ENCODE measurements at places on chromosomes 3 and 15.

DNA sequence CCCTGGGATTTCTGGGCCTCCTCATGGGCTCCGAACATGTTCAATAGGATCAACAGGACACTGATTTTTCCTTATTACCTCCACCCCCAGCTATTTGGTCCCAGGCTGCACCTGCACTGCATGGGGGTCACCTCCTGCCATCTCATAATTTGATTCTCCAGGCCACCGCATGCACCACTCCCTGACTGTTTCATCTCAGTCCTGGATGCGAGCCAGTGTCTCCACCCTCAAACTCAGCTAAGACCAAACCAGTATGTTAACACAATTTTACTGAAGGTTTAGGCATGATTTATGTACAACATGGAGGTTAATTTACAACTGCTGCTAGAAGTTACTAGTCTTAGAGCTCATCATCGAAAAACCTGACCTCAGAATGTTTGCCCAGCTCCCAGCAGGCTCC, 249.5 kb downstream of the UACA start:
- no peak for DNase-seq

DNA sequence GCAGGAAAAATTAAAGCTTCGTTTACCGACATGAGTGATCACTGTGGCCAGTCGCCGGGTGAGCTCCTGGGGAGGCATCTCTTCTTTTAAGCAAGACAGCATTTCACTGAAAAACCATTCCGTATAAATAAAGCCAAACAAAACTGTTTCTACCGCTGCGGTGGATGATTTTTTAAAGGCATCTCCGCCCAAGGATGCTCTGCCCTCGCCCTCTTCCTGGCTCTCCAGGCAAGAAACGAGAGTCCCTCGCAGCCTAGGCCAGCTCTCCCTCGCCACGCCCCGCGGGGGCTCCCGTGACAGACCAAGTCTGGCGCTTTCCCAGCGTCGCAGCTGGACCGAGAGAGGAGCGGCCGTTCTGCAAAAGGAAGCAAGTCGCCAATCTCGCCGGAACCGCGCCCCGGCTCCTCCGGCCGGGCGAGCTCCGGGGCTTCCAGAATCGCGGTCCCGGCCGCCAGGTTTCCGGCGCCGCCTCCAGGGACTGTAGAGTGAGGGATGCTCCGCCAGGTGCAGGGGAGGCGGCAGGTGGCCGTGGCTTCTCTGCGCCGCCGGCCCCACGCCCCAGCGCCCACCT, 458 bp downstream of the MCF2L2 start:
- peak; percentile 35 for DNase-seq

DNA sequence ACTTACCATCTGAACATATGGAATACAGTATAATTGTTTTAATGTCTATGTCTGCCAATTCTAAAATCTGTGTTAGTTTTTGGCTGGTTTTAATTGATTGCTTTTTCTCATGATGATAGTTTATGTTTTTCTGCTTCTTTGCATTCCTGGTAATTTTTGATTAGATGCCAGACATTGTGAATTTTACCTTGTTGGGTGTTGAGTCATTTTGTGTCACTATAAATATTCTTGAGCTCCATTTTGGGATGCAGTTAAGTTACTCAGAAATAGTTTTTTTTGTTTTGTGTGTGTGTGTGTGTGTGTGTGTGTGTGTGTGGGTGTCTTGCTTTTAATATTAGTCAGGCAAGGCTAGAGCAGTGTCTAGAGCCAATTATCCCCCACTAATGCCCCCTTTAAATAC, 818.8 kb upstream of the NR2F2 start:
- peak; percentile 12 for DNase-seq

- DNase-seq: no peak
Observed at GRCh38 chr3:11587766-11588165, 55.9 kb downstream of the VGLL4 start.

GRCh38 chr15:27438403-27439375, 467.7 kb downstream of the GABRG3 start:
- peak; percentile 53 for DNase-seq

DNA sequence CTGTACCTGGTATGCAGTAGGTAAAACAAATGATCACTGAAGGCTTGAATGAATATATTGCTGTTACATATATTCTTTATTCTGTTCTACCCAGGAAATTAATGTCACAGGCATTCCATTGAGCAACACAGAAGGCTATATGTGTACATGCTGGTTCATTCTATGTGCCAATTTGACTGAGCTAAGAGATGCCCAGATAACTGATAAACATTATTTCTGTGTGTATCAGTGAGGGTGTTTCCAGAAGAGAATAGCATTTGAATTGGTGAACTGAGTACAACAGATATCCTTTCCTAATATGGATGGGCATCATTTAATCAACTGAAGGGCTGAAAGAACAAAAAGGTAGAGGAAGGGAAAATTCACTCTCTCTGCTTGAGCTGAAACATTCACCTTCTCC, 886.8 kb downstream of the FHIT start:
- DNase-seq: no peak

GRCh38 chr3:128573160-128573559, 77.5 kb downstream of the RPN1 start:
- DNase-seq: no peak

GRCh38 chr15:40894681-40895448, 615 bp downstream of the VPS18 start:
- DNase-seq: peak; percentile 80

DNA sequence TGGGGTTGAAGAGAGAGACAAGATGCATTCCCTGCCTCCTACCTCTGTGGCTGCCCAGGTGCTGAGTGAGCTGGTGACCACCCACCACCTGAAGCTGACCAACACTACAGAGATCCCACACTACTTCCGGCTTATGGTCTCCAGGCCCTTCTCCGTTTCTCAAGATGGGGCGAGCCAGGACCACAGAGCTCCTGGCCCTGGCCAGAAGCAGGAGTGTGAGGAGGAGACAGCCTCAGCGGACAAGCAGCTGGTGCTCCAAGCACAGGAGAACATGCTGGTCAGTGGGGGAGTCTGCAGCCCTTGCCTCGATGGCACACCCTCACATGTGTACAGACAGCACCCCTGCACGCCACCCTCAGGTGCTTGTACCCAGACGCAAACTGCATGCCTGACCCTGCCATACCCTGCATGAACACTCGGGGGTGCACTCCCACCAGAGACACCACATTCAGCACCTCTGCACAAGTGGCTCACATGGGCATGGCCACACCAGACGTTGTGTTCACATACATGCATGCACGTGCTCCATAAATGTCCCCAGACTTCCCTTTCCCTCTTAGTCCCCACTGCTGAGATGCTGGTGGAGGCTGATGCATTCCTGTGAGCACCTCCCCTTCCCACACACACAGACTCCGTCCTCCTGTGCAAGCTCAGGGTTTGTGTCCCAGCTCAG, 19.0 kb downstream of the ACAA1 start:
- peak; percentile 78 for DNase-seq

DNA sequence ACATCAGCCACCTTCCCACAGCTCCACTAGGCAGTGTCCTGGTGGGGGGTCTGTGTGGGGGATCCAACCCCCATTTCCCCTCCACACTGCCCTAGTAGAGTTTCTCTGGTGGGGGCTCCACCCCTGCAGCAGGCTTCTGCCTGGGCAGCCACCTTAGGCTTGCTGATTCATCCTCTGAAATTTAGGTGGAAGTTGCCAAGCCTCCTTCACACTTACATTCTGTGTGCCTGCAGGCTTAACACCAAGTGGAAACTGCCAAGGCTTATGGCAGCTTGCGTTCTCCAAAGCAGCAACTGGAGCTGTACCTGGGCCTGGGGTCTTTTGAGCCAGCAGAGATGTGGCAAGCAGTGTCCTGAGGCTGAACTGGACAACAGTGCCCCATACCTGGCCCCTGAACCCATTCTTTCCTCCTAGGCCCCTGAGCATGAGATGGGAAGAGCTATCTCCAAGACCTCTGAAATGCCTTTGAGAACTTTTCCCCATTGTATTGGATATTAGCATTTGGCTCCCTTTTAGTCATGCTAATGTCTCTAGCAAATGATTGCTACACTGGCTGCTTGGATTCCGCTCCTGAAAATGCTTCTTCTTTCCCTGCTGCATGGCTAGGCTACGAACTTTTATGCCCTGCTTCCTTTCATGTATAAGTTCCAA, 32.5 kb downstream of the CPN2 start:
- DNase-seq: no peak

DNA sequence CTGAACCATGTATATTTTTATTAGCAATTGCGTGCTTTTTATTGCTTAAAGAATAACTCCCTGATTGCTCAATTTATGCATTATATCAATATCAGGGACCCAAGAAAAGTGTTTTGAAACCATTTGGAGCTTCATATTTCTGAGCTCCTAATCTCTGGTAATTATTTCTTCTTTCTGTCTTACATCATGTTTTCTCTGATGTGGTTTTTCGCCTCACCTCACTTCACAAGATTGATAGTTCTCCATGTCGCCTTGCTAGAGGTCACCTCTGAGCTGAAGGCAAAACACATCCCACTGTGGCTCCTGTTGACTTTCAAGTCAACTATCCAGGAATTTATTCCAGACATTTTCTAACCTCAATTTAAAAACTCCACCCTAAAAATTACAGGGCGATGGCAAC, 837.4 kb downstream of the CADM2 start:
- DNase-seq: no peak

- no peak for DNase-seq
Observed at GRCh38 chr3:194030372-194030771, 105.6 kb upstream of the HES1 start.

- no peak for DNase-seq
Observed at GRCh38 chr3:192055946-192056345, 595.0 kb downstream of the PYDC2 start.

DNA sequence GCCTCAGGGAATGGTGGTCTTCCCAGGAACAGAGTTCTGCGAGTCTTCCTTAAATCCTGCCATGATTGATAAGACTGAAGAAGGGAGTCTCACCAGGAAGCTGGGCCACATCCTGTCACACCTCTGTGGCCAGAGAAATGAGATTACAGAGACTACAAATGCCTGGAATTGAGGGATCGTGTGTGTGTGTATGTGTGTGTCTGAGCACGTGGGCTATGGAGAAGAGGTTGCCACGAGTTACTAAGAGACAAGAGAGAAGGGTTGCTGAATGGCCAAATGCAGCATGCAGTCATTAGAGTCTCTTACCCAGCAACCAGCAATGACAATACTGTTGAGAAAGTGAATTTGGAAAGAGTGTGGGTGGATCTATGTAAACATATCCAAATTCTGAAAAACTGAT, 443.1 kb downstream of the MFSD1 start:
- no peak for DNase-seq

GRCh38 chr3:31880020-31880419, 101.0 kb downstream of the OSBPL10 start:
- DNase-seq: peak; percentile 46

- DNase-seq: no peak
Observed at GRCh38 chr15:78388865-78389264, 48.7 kb downstream of the CRABP1 start.

DNA sequence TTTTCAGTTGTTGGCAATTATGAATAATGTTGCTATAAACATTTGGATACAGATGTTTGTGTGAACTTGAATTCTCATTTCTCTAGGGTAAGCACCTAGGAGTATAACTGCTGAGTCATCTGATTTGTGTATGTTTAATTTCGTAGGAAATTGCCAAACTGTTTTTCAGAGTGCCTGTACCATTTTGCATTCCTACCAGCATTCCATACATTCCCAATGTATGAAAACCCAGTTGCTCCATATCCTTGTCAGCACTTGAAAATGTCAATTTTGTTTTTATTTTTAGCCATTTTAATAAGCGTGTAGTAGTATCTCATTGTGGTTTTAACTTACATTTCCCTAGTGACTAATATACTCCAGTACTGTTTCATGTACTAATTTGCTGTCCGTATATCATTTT, 98.5 kb upstream of the TSC22D2 start:
- DNase-seq: peak; percentile 65

DNA sequence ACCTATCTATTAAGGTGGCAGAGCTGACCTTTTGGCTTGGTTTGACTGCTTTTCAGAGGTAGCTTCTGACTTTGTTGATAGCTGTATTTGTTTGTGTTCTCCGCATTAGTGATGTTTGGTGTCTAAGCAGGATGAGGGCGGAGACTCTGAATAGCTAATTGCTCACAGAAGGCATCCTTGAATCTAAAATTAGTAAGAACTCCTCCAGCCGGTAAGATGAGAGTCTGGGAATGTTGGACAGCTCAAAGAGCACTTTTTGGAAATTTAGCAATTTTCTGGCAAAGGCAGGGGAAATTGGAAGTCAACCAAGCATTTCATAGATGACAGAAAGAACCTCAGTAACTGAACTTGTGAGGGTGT, 174.1 kb downstream of the KLHL25 start:
- peak; percentile 61 for DNase-seq

DNA sequence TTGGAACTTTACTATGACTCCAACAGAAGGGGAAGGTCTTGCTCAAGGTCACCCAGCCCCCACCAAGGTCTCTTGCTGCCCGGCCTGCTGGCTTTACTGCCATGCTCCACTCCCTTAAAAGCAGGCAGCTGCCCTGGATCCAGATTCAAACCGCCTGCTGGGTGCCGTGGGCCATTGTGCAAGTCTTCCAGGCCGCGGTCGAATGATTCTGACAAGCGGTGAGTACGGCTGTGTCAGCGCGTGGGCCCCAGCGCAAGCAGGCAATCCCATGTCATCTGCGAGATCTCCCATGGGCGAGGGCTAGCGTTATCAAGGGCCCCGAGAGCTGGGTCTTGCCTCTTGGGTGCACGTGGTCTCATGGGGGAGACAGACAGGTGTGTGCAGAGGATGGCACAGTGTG, 37.6 kb downstream of the CORO2B start:
- DNase-seq: no peak

DNA sequence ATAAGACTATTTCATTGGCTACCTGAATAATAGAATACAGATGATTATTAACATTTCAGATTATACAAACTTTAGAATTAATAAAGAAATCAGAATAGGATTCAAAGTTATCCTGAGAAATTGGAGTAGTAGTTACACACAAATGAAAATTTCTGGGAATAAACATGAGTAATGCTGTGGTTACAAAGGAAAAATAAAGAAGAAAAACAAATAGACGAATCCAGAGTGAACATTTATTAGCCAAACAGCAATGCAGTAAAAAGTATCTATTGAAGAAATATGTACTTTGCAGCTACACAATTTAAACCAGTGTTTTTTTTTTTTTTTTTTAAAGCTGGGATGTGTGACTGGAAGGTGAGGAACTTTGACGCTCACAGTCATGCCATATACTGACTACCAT, 1159.2 kb downstream of the TUSC7 start:
- peak; percentile 9 for DNase-seq

GRCh38 chr3:106371971-106372805, 503.4 kb upstream of the CBLB start:
- DNase-seq: no peak

- no peak for DNase-seq
Observed at GRCh38 chr3:197504641-197505121, 51.1 kb downstream of the BDH1 start.

DNA sequence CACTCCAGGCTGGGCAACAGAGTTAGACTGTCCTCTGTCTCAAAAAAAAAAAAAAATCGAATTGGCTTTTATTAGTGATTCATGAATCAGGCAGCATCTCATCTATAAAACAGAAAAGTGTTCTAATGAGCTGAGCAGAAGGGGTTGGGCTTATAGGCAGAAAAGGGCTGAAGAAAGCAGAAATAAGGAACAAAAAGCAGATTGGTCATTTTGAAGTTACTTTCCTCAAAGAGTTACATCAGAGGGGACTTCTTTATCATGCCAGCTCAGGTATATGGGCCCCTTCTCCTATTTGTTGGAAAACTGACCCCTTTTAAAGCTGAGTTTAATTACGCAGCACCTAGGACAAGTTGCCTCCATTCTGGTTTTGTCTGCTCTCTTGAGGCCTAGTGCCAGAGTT, 722 bp upstream of the POGLUT1 start:
- DNase-seq: no peak

Data from choroid plexus epithelial cell (primary cell).